ENCODE measurements at places on chromosomes 3 and 15. TPM values are rescaled to one million over a fixed set of nuclear protein-coding genes. Genes with fewer than 3 reads are reported as not detected.

DNA sequence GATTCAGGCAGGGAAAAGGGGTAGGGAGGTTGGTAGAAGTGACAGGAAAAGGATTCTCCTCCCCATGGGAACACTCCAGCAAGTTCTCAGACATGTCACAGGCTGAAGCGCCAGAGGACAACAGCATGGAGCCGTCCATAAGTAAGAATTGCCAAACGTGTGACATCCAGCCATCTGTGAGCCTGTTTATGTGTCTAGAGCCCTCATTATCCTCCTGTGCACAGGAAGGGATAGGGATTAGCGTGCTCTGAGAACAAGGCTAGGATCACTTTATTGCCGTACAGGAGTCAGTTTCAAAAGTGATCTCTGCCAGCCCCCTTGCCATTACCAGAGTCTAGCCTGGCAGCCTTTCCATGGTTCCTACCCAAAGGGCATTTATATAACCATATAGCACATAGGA, 549.5 kb downstream of the NTRK3 start:
- DNase-seq, result no peak

GRCh38 chr15:94843060-94843459, 611.7 kb downstream of the MCTP2 start:
- no peak for DNase-seq

GRCh38 chr3:160049565-160049964, 60.9 kb downstream of the IL12A start:
- no peak for DNase-seq

The HHLA2 gene
- total RNA-seq, result not detected

The FBXO40 gene
- total RNA-seq, result 182 TPM

All from Right ventricle myocardium inferior (tissue), 1 donor.